ENCODE measurements at places on chromosomes 6 and 20.

GRCh38 chr6:15491986-15492269, 170.9 kb downstream of the DTNBP1 start:
- no peak for DNase-seq

- DNase-seq = peak; percentile 47
Observed at GRCh38 chr6:26158581-26159356, 71.5 kb downstream of the HFE start.

DNA sequence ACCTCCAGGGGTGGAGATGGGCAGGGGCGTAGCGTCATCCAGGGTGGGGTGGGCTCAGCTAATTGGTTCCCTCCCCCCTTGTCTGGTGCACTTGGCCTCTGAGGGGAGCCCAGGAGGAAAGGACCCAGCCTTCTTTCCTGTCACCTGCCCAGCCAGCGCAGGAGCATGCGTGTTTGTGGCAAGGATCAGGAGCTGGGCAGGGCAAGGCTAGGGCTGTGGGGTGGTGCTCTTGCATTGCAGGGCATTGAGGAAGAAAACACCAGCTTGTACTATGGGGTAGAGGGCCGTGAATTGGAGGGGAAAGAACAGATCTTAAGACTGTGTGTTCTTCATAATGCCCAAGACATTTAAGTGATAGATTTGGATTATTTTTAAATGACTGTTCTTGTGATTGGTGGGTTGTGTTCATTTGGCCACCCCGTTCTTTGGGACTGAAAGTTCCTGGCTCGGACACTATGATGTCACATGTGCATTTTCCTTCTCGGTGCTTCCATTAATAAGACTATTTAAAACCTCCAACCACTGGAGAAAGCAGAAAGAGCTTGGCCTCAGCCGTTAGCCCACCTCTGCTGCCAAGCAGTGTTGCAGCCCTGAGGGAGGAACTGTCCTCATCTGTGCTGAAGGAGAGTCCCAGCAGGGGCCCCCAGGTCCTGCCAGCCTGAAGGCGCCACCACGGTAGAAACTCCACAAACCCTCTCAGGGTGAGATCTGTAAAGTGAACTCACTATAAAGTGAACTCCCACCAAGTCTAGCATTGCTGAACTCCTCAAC, 136.2 kb upstream of the INSM1 start:
- no peak for DNase-seq

GRCh38 chr6:2807342-2808090, 34.1 kb downstream of the SERPINB1 start:
- DNase-seq = no peak

DNA sequence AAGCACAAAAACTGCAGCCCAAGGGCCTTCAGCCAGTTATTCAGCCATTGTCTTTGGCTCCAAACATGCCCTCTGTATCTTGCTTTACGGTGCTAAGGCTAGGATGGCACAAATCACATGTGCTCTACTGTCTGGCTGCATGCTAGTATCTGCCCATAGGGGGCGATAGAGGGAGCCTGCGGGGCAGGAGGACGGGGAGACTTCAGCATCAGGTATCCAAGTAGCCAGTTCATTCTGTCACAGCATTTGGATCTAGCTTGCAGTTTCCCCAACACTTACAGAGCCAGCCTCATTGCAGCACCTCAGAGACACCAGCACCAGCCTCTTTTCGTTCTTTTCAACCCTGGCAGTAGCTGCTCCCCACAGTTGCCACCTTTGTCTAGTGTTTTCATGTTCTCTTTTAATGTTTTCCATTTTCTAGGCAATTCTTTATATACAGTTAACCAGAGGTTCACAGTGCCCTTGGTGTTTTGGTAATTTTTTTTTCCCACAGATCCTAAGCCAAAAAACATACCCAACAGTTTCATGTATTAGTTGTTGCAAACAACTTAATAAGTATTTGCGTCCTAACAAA, 705.9 kb downstream of the PTPRT start:
- peak; percentile 36 for DNase-seq

DNA sequence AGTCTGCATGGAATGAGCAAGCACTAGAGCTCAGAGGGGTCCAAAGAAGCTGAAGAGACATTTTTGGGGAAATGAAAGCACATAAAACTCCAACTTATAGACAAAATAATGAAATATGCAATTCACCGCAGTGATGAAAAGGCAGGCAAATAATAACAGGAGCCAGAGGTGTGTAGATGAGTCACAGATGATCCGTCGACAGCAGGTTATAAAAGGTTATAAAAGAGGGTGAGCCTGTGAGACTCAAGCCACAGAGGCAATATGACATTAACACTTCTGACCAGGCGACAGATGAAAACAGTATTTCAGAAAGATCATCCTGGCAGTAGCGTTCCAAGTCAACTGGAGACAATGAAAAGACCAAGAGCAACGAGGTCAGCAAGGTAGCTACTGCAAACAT, 35.8 kb upstream of the ANKRD60 start:
- DNase-seq = no peak

- DNase-seq = no peak
Observed at GRCh38 chr6:90221403-90221802, 75.2 kb downstream of the BACH2 start.

- no peak for DNase-seq
Observed at GRCh38 chr20:51189814-51190782, 167.2 kb upstream of the KCNG1 start.

GRCh38 chr6:124968401-124968800, 6.2 kb downstream of the RNF217 start:
- no peak for DNase-seq

- DNase-seq = no peak
Observed at GRCh38 chr20:20211274-20211987, 156.5 kb upstream of the INSM1 start.

GRCh38 chr6:133681891-133682290, 207.0 kb upstream of the TCF21 start:
- DNase-seq = no peak

- no peak for DNase-seq
Observed at GRCh38 chr20:32894026-32894483, 35.3 kb downstream of the EFCAB8 start.

DNA sequence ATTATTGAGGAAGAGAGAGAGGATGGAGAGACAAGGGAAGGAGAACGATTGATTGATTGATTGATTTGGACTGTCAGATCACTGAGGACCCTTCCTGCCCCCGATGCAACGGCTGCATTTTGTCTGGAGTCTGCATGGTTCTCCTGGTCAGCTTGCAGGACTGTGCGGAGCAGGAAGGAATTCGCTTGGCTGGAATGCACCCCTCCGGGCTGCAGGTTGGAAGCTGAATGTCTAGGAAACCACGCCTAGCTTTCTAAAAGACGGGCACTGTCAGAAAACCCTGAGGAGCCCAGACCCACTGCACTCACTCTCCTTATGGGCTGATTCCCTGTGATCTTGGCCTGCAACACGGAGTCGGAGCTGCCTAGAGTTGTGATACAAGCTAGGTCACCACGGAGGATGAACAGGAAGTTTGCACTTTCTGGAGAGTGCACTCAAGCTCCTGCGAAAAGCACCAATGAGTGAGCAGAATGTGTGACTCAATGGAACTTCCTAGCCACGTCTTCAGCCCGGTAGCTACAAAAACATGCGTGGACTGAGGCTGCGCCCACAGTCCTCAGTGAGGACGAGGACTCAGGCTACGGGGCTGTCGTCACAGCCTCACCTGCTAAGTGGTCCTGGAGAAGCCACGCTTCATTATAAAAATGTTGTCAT, 14.4 kb downstream of the DACT2 start:
- DNase-seq = no peak

- no peak for DNase-seq
Observed at GRCh38 chr6:110575925-110576463, 99.6 kb upstream of the SLC22A16 start.

GRCh38 chr6:6694825-6695624, 106.5 kb downstream of the LY86 start:
- DNase-seq = peak; percentile 63

- no peak for DNase-seq
Observed at GRCh38 chr6:40802481-40802880, 215.3 kb upstream of the LRFN2 start.

DNA sequence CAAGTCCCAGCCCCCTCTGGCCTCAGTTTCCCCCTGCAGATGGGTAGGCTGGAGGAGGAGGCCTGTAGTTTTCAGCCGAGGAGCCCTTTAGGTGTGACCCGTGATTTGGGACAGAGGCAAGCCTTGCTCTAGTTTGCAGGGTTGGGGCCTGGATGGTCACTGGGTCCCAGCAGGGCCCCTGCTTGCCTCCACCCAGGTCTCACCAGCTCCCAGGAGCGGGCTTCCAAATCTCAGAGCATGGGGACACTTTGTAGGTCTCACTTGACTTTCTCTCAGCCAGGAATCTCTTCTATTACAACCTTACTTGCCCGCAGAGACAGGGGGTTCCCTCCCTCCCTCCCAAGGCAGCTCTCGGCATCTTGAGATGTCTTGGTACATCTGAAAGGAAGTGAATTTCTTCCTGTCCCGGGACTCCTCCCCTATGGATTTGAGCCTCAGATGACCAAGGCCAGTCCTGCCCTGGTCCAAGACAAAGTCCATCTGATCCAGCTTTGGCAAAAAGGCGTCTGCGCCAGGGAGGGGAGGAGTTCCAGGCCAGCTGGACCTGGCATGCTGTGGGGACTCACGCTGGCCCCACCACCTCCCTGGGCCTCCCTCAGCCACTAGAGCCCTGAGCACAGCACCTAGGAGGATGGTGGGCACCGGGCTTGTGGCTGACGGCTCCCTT, 47.4 kb downstream of the SRC start:
- DNase-seq = no peak

DNA sequence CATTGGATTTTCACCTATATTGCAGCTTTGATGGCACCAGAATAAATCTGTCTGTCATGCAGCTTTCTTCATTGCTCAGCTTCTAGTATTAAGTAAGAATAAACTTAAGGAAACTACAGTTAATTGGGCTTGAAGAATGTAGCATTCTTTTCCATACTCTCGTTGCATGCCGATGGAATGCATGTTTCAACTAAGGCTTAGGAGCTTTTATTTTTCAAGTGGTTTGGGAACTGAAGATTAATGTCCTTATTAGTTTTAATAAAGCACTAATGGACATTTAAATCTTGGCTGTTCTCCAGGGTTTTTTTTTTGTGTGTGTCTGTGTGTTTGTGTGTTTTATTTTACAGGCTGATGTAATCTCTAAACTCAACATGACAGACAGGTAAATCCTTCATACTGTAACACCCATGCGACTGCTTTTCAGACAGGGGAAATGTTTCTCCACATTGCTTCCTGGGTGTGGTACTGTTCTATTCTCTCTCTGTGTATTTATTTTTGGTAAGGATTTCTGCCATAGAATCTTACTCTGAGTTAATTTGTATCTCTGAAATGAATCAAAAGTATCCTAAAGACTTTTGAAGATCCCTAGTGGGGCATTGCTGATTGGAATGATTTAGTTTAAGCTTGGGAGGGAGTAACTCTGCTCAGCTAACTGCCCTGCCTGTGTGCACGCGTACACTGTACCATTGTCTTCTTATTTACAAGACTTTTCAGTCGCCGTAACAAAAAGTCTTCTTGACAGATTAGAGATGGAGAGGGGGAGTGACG, 38.0 kb downstream of the SLC9A8 start:
- no peak for DNase-seq

DNA sequence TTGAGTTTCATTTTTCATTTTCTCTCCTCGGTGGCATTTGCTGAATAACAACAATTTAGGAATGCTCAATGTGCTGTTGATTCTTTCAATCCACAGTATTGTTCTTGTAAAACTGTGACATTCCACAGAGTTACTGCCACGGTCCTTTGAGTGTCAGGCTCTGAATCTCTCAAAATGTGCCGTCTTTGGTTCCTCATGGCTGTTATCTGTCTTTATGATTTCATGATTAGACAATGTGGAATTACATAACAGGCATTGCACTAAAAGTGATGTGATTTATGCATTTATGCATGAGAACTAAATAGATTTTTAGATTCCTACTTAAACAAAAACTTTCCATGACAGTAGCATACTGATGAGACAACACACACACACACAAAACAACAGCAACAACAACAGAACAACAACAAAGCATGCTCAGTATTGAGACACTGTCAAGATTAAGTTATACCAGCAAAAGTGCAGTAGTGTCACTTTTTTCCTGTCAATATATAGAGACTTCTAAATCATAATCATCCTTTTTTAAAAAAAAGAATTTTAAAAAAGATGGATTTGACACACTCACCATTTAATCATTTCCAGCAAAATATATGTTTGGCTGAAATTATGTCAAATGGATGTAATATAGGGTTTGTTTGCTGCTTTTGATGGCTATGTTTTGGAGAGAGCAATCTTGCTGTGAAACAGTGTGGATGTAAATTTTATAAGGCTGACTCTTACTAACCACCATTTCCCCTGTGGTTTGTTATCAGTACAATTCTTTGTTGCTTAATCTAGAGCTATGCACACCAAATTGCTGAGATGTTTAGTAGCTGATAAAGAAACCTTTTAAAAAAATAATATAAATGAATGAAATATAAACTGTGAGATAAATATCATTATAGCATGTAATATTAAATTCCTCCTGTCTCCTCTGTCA, 88.1 kb downstream of the SNAP25 start:
- DNase-seq = no peak

GRCh38 chr20:62907384-62908317, 18.7 kb downstream of the DIDO1 start:
- DNase-seq = no peak

GRCh38 chr6:167409694-167410093, 84.8 kb downstream of the TTLL2 start:
- no peak for DNase-seq

- no peak for DNase-seq
Observed at GRCh38 chr20:10565922-10566897, 107.6 kb downstream of the JAG1 start.

DNA sequence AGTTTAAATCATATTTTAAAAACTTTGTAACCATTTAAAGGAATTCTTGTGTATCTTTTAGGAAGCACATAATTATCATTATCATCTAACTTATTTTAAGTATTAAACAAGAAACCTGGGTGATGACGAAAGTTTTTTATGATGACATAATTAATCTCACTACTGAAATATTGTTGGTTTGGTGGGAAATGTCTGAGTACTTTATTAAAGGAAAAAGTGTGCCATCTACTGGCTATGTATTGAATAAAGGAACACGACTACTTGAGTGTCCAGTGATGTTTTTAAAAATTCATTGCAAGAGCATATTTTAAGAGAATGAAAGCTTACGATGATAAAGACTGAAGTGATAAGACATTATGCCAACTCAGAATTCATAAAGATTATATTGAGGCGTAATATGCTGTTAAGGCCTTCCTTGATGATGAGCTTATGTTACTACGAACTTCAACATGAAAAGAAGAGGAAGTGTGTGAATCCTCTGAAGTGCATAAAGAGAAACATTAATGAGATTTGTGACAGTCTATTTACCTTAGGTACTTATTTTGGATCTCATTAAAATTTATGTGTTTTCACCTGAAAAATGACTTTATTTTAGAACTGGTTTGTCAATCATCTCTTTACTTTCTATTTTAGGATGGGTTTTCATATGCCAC, 12.0 kb upstream of the TRMT11 start:
- no peak for DNase-seq

- no peak for DNase-seq
Observed at GRCh38 chr6:10235344-10235743, 179.5 kb downstream of the TFAP2A start.

All from ovary (tissue), 10 donors.